ENCODE measurements at places on chromosomes 1 and 21.

DNA sequence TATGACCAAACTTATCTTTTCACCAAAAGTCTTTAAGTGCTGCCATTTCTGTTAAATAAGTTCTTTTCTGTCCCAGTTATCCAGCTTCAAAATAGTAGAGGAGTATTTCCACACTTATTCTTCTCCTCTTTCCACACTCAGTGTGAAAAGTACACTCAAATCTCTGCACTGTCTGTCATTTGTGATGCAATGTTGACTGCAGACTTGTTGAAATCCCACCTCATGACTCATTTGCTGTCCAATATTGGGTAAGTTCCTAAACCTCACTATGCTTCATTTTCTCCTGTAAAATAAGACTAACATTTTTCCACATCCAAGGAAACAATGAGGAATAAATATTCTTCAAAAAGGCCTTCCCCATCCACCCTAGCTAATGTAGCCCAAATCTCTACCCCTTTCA, 17.5 kb downstream of the LRRIQ3 start:
- no peak for DNase-seq

DNA sequence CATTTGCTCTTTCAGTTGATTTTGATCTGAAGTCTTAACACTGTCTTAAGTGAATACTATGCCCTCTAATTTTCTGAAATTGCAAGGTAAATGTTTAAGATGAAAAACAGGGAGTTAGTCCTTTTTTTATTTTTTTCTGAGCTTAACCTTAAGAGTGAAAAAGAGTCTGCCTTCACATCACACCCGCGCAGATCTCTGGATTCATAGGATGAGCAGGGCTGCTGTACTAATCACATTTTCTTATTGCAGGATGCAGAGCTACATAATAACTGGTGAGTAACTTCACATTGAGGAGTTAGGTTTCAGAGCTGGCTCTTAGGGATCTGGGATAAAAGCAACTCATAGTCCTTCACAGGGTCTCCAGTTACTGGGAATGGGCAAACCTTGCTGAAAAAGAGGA, 188.7 kb upstream of the ATP1B1 start:
- DNase-seq = no peak

DNA sequence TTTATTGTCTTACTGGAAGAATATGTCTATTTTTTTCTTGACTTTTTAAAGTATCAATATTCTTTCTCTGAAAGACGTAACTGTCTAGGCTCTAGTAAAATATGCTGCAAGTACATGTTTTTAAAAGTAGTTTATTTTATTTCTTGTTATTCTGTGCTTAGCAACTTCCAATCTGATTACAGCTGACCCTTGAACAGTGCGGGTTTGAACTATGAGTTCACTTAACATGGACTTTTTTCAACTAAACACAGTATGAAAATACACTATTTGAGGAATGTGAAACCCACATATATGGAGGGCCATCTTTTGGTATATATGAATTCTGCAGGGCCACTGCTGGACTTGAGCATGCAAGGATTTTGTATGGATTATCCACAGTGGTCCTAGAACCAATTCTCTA, 26.8 kb downstream of the GBP6 start:
- no peak for DNase-seq

DNA sequence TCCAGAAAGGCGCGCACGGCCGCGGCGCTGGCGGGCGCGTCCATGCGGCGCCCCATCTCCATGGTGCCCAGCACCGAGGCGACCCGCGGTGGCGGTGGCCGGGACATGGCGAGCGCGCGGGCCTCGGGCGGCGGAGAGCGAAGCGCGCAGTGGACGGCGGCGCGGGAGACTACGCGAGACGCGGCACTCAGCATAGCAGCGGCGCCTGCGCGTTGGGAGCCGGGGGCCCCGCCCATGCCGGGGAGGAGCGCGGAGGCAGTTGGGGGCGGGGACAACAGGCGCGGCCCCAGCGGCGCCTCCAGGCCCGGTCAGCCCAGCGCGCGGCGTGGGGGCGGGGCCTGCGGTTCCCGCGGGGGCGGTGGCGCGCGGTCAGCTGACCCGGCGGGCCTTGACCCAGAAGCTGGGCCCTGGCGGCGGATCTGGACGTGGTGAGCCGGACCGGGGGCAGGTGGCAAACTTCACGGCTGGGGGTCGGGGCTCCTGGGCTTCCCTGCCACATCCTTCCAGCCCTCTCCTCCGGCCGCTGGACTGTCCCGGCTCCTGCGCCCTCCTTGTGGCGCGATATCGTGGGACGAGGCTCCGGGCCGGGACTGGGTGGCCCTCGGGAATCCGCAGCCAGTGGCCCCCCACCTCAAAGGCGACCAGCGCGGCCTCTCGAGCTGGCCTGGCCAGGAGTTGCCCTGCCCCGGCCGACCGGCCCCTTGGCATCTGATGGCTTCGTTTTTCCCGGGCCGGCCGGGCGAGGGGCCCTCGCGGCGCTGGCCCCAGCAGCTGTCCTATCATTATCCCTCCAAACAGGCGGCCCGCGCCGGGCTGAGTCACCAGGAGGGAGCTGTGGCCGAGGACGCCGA, at the start of the genes AKR7A2 and SLC66A1:
AKR7A2 (minus strand) TSS at position 214 of the 851 bp plus-strand sequence; CDS start at position 194, 20 bp downstream.
SLC66A1 (plus strand) TSS at position 396 of the 851 bp plus-strand sequence. CDS start 5,352 bp downstream, outside the sequence.
- DNase-seq = peak; percentile 88

DNA sequence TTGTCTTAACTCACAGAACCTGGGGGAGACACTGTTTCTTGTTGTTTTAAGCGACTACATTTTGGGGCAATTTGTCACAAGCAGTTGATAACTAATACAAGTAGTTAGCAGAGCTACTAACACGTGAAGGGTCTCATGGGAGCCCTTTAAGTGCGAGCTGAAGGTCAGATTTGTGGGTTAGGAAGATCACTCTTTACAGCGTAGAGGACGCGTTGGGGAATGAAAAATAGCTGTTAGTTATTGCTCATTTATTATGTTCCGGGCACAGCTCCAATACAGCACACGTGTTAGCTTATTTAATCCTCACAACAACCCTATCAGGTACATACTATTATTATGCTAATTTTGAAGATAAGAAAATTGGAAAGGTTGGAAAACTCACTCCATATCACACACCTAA, 95.9 kb downstream of the ACTL8 start:
- no peak for DNase-seq

GRCh38 chr1:179706339-179706941, 36.7 kb upstream of the FAM163A start:
- peak; percentile 44 for DNase-seq

- no peak for DNase-seq
Measured at GRCh38 chr1:52917581-52917980, 4.0 kb downstream of the ECHDC2 start.

DNA sequence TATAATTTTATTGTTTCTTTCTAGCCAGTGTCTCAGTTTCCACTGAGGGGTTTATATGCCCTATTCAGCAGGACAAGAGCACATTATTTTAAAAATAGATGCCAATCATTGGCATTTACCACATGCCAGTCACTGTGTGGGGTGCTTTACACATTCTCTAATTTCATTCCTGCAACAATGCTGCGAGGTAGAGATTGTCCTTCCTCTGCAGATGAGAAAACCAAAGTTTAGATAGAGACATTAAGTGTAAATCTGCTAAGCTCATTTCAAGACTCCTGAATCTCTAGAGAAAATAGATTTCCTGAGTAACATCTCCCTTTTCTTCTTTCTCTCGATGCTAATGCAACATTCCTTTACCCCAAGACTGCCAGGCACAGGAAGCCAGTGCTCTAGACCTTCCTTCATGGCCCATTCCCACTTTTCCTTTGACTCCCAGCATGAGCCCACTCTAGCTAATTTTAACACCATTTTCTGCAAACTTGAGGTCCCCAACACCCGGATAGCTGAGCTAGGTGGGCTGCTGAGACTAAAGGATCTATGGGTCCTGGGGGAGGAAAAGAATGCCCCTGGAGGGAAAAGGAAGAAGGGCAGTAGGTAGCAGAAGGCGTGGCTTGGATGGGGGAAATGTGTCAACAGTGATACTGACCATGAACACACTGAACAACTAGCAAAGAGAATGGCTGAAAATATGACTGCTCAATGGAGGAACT, 50.0 kb downstream of the SH3GLB1 start:
- DNase-seq = no peak

- DNase-seq = no peak
Measured at GRCh38 chr1:34346128-34346527, 169.4 kb downstream of the C1orf94 start.

- no peak for DNase-seq
Measured at GRCh38 chr1:194341587-194341986, 1155.2 kb upstream of the B3GALT2 start.

GRCh38 chr1:29235955-29236711, at the start of gene PTPRU:
Gene PTPRU, plus strand, starts transcription at chr1:29236522. Its CDS starts 123 bp downstream, at chr1:29236645.
- peak; percentile 55 for DNase-seq

- peak; percentile 76 for DNase-seq
Measured at GRCh38 chr21:45541221-45542039, 810 bp downstream of the SLC19A1 start.

- no peak for DNase-seq
Measured at GRCh38 chr1:51266181-51266580, 30.1 kb downstream of the RNF11 start.

- DNase-seq = no peak
Measured at GRCh38 chr1:80896781-80897356, 903.9 kb upstream of the ADGRL2 start.

DNA sequence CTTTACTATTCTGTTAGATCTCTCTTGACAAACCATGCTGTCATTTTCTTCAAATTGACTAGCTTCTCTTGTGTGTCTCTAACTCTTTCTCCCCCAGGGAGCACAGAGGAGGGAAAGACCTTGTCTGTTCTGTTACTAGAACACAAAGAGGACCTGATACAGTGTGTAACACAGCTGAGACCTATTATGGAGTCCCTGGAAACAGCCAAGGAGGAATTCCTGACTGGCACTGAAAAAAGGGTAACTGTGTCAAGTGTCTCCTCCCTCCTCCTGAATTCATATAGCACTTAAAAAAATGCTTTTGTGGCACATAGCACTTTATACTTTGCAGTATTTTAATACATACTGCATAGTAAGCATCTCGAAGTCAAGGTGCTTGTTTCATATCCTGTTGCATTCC, 50.6 kb downstream of the ZBTB40 start:
- no peak for DNase-seq

GRCh38 chr1:33438364-33439160, 7.7 kb upstream of the PHC2 start:
- no peak for DNase-seq

DNA sequence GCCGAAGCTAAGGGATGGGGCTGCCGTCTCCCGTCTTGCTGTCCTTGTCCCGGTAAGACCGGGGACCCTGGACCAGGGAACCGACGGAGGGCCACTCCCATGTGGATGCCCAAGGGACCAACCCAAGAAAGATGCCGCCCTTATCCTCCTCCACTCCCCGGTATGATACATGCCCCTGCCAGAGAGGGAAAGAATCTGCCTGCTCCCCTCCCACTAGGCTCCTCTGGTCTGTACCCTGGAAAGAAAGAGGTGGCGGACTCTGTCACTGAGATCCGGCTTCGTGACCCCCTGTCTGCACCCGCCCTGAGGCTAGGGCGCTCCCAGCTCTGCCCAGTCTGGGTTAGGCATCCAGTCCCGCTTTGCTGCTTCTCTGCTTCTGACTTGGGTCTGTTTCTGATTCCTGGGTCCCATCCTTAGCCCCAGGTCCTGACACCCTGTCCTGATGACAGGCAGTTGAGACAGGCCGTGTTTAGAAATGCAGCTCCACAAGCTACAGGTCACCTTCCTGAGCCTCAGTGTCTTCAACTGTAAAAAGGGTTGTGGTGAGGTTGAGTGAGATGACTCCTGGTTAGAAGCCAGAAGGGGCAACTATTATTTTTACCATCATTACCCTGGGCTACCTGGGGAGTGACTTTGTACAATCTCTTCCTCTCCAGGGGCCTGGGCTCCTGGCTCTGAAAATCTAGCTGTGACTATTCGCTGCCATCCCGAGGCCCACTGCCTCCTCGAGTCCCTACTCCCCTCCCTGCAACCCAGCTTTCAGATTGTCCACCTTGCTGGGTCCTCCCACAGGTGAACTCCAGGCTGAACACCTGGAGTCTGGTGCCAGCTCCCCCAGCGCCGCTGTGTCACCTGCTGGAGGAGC, 3.7 kb downstream of the MATN1 start:
- DNase-seq = no peak

GRCh38 chr1:89557956-89558355, 33.3 kb downstream of the LRRC8B start:
- DNase-seq = no peak

DNA sequence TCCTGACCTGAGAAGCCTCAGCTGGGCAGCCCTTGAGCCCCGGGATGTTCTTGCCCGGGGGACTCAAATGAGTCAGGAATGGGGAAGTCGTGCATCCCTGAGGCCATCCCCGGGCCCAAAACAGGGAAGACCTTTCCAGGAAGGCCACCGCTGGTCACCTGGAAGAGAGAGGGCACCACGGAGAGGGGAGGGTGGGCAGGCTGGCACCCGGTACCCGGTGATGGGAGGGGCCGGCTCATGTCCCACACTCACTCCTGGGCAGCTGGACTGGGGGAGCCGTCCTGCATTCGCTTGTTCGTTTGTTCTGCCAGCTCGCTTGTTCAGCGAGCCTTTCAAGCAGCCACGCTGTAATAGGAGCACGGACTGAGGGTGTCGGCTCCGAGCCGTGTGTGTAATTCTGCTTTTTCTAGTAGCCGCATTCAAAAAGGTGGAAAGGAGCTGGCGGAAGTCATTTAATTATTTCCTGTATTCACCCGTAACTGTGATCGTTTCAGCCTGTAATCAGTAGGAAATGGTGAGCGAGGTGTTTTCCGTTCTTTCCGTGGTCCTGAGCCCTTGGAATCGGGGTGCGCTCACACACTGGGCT, 48.4 kb upstream of the CCDC27 start:
- DNase-seq = no peak

GRCh38 chr1:111754984-111755330, 744 bp upstream of the DDX20 start:
- DNase-seq = no peak

- no peak for DNase-seq
Measured at GRCh38 chr1:229942501-229942900, 124.5 kb upstream of the GALNT2 start.

GRCh38 chr1:207959141-207959825, 48.4 kb upstream of the CD34 start:
- no peak for DNase-seq

DNA sequence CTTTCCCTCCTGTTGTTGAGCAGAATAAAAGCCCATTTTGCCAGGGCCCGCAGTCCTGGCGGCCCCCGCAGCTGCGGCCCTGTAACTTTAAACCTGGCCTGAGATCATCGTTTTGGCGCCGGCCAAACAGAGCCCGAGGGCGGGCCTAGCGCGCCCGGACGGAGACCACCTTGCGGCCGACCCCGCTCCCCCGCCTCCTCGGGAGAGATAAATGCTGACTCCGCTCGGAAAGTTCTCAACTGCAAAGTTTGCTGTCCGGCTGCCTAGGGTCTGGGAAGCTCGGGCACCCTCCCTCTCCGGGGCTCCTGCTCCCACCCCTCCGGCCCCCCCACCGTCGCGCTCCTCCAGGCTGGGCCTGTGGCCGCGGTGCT, at the start of gene PDPN:
PDPN (plus strand) TSS at position 238 of the 371 bp plus-strand sequence. CDS start 202 bp downstream, outside the sequence.
- DNase-seq = no peak

DNA sequence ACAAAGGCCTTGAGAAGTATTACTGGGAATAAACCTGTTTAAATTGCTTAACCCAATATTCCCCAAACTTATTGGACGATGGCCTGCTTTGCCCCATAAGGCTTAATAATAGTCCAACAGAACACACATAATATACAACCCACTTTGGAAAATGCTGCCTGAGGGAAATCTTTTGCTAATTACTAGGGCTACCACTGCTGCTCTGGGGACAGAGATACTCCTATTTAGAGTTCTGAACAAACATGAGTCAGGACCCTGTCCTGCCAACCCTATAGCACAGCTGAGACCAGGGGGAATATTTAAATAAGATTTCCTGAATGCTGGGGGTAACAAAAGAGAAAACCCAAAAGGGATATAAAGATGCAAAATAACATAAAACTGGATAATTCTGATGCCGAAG, 139.1 kb downstream of the BRINP2 start:
- no peak for DNase-seq
